ENCODE measurements at places on chromosomes 11 and 22. TPM values are rescaled to one million over a fixed set of nuclear protein-coding genes. Genes with fewer than 3 reads are reported as not detected.

- DNase-seq, result peak; percentile 61
Measured at GRCh38 chr11:68372625-68373024, 60.2 kb downstream of the LRP5 start.

GRCh38 chr11:87425943-87426342 lies 388.2 kb downstream of the TMEM135 start:
- no peak for DNase-seq

DNA sequence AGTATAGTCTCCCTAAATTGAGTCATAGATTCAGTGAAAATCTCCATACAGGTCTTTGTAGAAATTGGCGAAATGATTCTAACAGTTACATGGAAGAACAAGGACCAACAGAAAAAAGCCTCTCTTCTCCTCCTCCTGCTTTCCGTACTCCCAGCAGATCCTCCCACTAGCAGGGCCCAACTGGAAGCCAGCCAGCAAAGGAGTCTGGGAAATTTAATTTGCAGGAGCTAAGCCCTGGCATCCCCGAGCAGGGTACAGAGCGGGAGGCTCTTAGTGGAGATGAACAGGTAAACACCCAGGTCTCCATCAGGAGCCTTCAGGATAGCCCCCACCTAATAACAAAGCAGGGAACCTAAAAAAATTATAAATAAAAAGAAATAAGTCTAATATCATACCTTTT lies 1473.8 kb downstream of the TBC1D22A start:
- no peak for DNase-seq

HSCB gene
- total RNA-seq, result 7.4 TPM

- DNase-seq, result no peak
Measured at GRCh38 chr22:32998373-32998772, 59.8 kb downstream of the SYN3 start.

GLB1L2 gene
- total RNA-seq, result 0.19 TPM

Data from heart left ventricle (tissue), 16 donors.